Esophagus muscularis mucosa (tissue), 4 donors: ENCODE measurements at places on chromosomes 11 and 22. TPM values are rescaled to one million over a fixed set of nuclear protein-coding genes. Genes with fewer than 3 reads are reported as not detected.

Gene VSIG2
- not detected for total RNA-seq

Gene FOLR2
- 78.7 TPM for total RNA-seq

Gene SBF1
- 69.6 TPM for total RNA-seq

- H3K4me3 ChIP-seq = no peak overlapping the region
- no peak overlapping the region for H3K27ac ChIP-seq
- H3K4me1 ChIP-seq = peaks cover 6% of the 10 kb centered on the region
- peaks cover 4% of the 10 kb centered on the region for H3K36me3 ChIP-seq
These were observed 49.3 kb downstream of the WT1 start for GRCh38 chr11:32385998-32386397.

DNA sequence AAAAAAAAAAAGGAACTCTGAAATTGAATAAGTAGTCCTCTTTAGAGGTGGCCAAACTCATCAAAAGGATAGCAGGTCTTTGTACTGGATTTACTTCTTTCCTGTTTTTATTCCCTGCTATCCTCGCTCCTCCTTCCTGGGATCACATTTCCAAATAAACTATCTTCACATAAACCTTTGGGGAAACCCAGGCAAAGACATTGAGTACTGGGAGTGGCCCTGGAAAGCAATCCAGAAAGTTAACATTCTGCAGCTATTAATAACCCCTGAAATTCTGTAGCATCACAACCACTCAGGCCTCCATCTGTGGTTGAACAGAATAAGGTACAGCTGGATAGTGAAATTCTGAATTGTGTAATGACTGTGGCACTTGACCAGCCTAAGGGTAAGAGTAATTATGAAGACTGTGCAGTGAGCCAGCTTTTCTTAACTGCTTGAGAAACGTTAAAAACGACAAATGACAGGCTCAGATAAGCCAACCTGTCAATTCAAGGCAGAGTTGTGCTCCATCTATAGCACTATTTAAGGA, 58.8 kb downstream of the ISX start:
- DNase-seq = no peak
- no peaks in the 10 kb centered on the region for H3K36me3 ChIP-seq
- no peak overlapping the region for H3K4me3 ChIP-seq
- no peaks in the 10 kb centered on the region for H3K4me1 ChIP-seq

DNA sequence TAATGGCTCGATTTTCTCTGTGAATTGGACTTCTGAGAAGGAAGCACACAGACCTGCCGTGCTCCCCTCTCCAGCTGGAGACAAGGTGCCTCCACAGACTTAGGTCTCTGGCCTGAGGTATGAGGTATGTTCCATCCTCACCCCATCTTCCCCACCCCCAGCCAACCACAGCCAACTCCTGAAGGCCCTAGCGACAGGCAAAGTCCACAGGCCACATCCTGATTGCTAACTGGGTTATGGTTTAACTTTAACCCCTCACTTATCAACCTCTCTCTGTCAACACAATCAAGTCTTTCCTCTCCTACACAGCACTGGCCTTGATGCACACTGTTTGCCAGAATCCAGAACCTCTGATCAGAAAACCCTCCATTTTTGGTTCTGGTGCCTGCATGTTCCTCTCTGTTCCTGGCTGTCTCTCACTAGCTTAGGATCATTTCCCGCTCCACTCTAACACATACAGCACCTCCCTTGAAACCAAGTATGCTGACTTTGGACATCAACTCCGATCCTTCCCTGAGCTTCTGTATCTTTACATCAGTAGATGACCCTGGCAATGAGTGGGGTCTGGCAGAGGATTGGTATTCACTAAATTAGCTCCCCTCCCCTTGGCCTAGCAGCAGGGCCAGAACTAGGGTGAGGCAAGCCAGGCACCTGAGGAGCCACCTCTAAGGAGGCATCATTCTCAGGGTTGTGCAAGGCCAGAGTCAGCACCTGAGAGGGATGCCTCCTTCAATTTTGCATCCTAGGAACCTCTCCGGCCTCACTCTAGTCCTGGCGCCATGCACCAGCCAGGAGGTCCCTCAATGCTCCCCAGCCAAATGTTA, 22.0 kb downstream of the JAML start:
- peaks cover 10% of the 10 kb centered on the region for H3K4me1 ChIP-seq
- H3K36me3 ChIP-seq = no peaks in the 10 kb centered on the region
- peaks cover 7% of the 10 kb centered on the region for H3K27me3 ChIP-seq
- no peak overlapping the region for H3K27ac ChIP-seq
- DNase-seq = no peak

GRCh38 chr11:27296497-27296896, 66.5 kb downstream of the CCDC34 start:
- H3K4me3 ChIP-seq = no peak overlapping the region
- H3K4me1 ChIP-seq = no peaks in the 10 kb centered on the region
- H3K27ac ChIP-seq = no peak overlapping the region
- H3K36me3 ChIP-seq = no peaks in the 10 kb centered on the region
- no peaks in the 10 kb centered on the region for H3K27me3 ChIP-seq

DNA sequence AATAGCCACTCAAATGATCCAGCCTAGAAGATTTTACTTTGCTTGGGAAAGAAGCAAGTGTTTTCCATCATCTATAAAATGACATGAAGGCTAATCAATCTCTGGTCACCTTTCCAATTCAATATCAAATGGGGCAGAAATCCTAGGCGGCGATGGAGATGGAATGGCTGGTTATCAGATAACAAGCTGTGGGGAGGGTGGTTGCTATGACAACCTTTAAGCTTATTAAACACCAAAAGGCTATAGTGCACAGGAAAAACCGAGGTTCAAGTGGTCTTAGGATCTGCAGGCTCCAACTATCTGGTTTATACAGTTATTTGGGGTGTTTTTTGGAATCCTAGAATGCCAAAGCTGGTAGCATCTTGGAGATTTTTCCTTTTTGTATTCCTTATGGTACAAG, 13.9 kb upstream of the BSX start:
- H3K27me3 ChIP-seq = no peaks in the 10 kb centered on the region
- no peaks in the 10 kb centered on the region for H3K36me3 ChIP-seq

GRCh38 chr11:95084509-95084908, 5.1 kb upstream of the ENDOD1 start:
- DNase-seq = no peak
- no peaks in the 10 kb centered on the region for H3K36me3 ChIP-seq
- H3K27ac ChIP-seq = no peak overlapping the region
- no peak overlapping the region for H3K4me3 ChIP-seq

Gene LARGE1
- 30.3 TPM for total RNA-seq

DNA sequence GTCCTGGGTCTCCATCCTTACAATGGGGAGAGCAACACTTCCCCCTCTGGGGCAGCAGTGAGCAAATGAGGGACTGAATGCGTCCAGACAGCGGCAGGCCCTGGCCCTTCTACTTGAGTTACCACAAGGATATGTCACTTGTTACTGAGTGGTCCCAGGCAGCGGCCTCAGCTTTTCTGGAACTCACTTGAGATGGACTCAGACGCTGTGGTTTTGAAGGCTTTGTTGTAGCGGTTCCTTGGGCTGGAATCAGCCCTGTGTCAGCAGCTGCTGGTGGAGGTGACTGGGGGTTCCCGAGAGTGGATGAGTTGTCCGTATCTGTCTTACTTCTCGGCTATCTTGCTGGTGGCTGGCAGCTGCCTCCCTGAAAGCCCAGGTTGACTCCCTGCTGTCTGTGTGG, 77.0 kb downstream of the MICAL2 start:
- H3K36me3 ChIP-seq = peaks cover 8% of the 10 kb centered on the region
- peaks cover 32% of the 10 kb centered on the region for H3K4me1 ChIP-seq
- peak overlapping the region; percentile 4 for H3K27ac ChIP-seq

Gene CABP7
- total RNA-seq = 0.23 TPM

DNA sequence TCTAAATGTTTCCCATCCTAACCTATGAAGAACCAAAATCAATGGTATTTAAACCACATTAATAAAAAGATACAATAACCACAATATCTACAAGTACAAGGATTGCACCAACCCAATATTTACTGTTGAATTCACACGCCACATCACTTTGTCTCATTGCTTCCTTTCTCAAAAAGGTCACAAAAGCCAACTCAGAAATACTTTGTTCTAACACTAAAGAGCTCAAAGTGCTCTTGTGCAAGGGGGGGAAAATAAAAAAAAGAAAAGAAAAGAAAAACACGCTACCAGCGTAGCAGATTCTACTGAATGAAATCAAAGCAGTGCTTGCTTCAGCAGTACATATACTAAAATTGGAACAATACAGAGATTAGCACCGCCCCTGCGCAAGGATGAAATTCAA, 10.5 kb upstream of the ARHGAP32 start:
- DNase-seq = no peak
- H3K4me1 ChIP-seq = no peaks in the 10 kb centered on the region
- no peak overlapping the region for H3K4me3 ChIP-seq
- no peaks in the 10 kb centered on the region for H3K36me3 ChIP-seq
- H3K27me3 ChIP-seq = no peaks in the 10 kb centered on the region

Gene TSSK2
- total RNA-seq = not detected

DNA sequence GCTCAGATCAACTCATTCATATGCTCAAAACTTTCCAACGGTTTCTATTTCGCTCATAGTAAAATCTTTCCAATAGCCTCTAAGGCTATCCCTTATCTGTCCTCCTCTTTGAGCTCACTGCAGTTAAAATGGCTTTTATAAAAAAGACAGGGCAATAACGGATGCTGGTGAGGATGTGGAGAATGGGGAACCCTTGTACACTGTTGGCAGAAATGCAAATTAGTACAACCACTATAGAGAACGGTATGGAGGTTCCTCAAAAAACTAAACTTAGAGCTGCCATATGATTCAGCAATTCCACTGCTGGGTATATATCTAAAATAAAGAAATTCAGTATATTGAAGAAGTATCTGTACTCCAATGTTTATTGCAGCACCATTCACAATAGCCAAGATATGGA, 345.6 kb downstream of the DLG2 start:
- no peak overlapping the region for H3K27ac ChIP-seq
- no peaks in the 10 kb centered on the region for H3K4me1 ChIP-seq
- no peaks in the 10 kb centered on the region for H3K27me3 ChIP-seq
- H3K36me3 ChIP-seq = no peaks in the 10 kb centered on the region
- no peak for DNase-seq

DNA sequence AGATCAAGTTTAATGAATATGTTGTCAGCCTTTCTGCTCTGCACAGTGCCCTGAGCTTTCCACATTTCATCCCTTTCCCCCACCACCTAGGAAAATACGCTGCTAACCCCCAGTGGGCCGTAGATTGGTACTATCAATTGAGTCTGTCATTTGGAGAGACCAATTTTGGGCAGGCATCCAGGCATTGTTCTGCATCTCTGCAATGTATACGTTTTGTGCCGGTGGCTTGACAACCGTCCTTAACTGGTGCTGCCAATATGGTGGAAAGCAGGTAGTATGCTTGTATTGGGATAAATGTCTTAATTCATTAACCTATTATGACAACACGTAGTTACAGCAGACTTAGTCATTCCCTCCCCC, 1.3 kb downstream of the ELMOD1 start:
- peaks cover 5% of the 10 kb centered on the region for H3K27me3 ChIP-seq
- peaks cover 28% of the 10 kb centered on the region for H3K4me1 ChIP-seq
- H3K27ac ChIP-seq = no peak overlapping the region
- H3K4me3 ChIP-seq = peak overlapping the region; percentile 65
- H3K36me3 ChIP-seq = no peaks in the 10 kb centered on the region

DNA sequence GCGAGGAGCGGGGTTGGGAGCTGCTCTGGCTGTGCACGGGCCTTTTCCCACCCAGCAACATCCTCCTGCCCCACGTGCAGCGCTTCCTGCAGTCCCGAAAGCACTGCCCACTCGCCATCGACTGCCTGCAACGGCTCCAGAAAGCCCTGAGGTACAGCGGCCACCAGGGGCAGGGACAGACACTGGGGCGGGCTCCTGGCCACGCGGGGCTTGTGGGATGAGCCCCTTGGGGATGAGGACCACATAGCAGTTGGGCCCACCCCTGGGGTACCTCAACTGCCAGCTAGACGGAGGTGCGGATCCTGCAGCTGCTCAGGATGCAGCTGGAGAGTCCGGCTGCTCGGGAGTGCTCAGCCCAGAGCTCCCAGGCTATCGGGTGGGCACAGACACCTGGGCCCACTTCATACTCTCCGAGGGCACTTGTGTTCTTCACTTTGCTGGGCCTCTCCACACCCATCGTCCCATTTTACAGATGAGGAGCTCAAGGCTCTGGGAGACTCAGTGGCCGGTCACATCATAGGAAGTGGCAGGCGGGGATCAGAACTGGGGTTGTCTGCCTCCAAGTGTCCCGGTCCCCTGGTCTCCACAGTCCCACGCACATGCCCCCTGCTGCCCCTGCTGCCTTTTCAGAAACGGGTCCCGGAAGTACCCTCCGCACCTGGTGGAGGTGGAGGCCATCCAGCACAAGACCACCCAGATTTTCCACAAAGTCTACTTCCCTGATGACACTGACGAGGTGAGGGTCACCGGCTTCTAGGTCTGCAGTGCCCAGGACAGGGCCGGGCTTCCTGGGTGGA, 77.6 kb downstream of the MYO7A start:
- H3K4me3 ChIP-seq = no peak overlapping the region
- H3K27me3 ChIP-seq = no peaks in the 10 kb centered on the region
- no peaks in the 10 kb centered on the region for H3K36me3 ChIP-seq
- no peak overlapping the region for H3K27ac ChIP-seq
- DNase-seq = no peak

DNA sequence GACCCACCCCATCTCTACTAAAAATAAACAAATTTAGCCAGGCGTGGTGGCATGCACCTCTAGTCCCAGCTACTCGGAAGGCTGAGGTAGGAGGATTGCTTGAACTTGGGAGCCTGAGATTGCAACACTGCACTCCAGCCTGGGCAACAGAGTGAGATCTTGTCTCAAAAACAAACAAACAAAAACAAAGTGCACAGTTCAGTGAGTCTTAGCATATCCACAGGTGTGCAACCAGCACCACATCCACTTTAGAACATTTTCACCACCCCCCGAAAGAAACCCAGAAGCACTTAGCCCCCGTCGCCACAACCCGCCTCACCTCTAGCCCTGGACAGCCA, 27.4 kb downstream of the MB start:
- H3K4me1 ChIP-seq = peaks cover 48% of the 10 kb centered on the region
- H3K36me3 ChIP-seq = no peaks in the 10 kb centered on the region
- peak overlapping the region; percentile 16 for H3K27ac ChIP-seq
- no peak overlapping the region for H3K4me3 ChIP-seq

- peaks cover 22% of the 10 kb centered on the region for H3K4me1 ChIP-seq
- no peaks in the 10 kb centered on the region for H3K27me3 ChIP-seq
- H3K4me3 ChIP-seq = peak overlapping the region; percentile 58
- DNase-seq = no peak
- no peak overlapping the region for H3K27ac ChIP-seq
These were observed 849 bp upstream of the APOBEC3B start for GRCh38 chr22:38981005-38981991.

- no peak overlapping the region for H3K27ac ChIP-seq
- no peak for DNase-seq
- no peaks in the 10 kb centered on the region for H3K36me3 ChIP-seq
- no peaks in the 10 kb centered on the region for H3K27me3 ChIP-seq
These were observed 14.1 kb upstream of the ALKBH3 start for GRCh38 chr11:43866520-43866919.
